ENCODE measurements at places on chromosomes 2 and 18. TPM values are rescaled to one million over a fixed set of nuclear protein-coding genes. Genes with fewer than 3 reads are reported as not detected.

Gene OLA1
- 48.0 TPM for total RNA-seq

- no peak for DNase-seq
These were observed 125.8 kb upstream of the CDH19 start for GRCh38 chr18:66729442-66730239.

DNA sequence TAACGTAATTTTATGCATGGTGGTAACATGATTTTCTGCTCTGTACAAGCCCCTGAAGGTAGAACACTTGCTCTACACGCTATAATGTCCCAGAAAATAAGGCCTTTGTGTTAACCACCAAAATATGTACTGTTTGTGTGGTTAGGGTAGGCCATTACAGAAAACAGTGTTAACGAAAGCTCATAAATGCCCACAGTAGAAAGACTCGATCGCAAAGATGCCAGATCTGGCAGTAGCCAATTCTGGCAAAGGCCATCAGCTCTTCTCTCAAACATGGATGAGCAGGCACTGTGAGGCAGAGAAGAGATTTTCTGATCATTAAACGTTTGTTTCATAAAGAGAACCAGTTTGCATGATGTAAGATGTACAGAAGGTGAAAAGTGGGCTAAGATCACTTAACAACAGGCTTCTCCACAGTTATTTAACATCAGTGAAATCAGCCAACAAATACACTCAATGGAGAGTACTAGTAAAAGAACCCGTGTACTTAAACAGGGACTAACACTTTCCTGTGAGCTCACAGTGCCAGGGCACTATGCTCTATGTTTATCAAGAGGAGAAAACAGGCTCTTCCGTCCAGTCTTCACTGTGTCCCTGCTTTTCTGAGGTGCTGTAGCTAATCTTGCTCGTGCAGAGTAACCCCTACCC is 80.3 kb downstream of the SPRED2 start:
- no peak for DNase-seq

Gene BCL11A
- 0.99 TPM for total RNA-seq

Gene CPLX4
- total RNA-seq: not detected

Gene FRZB
- total RNA-seq: 203 TPM

Gene REG3G
- total RNA-seq: not detected

GRCh38 chr2:173751245-173751975 is 213.8 kb downstream of the SP3 start:
- DNase-seq: no peak

Gene DNAJC5G
- 0.68 TPM for total RNA-seq

- no peak for DNase-seq
These were observed 157.6 kb upstream of the CCDC68 start for GRCh38 chr18:55116863-55117262.

GRCh38 chr18:67402543-67402942 is 114.0 kb downstream of the DSEL start:
- DNase-seq: no peak

DNA sequence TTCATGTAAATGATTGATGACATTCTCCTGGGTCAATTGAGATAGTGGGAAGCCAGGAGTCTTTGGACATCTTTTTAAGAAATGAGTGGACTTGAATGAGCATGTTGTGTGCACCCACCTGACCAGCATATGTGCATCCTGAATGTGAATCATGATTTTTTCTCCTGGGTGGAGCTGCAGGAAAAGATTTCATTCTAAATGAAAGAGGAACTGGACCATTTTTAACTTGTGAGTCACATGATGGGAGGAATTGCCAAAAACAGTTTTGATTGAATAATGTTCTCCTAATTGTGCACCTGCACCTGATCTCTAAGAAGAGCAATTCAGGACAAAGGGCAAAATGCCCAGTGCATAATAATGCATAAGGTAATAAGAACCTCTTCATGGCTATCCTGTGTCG is 32.3 kb downstream of the COPS8 start:
- DNase-seq: no peak

Gene NEU2
- not detected for total RNA-seq

Gene NT5DC4
- total RNA-seq: not detected

Gene SERPINB4
- total RNA-seq: not detected

GRCh38 chr2:45554073-45554741 is 56.9 kb downstream of the SRBD1 start:
- no peak for DNase-seq

DNA sequence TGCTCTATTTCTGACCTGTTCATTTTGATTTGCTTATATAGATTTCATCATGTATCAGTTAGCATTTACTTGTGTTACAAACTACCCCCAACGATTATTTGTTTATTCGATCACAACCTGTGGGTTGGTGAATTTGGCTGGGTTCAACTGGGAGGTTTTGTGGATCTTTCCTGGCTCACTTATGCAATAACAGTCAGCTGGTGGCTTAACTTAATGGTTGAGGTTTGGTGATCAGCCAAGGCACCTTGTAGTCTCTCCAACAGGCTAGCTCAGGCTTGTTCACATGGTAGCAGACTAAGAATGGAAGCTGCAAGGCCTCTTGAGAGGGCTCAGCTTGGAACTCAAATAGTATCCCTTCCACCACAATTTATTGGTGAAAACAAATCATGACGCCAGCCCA is 5.4 kb upstream of the PUM2 start:
- DNase-seq: no peak

- no peak for DNase-seq
These were observed 45.5 kb downstream of the TMEM37 start for GRCh38 chr2:119477113-119477505.

- DNase-seq: no peak
These were observed 4.6 kb downstream of the MIB1 start for GRCh38 chr18:21745231-21745630.

Gene MAP3K19
- not detected for total RNA-seq

Measured in thoracic aorta (tissue), 2 donors.